ENCODE measurements at places on chromosomes 3 and 15. TPM values are rescaled to one million over a fixed set of nuclear protein-coding genes. Genes with fewer than 3 reads are reported as not detected.

C2CD4A gene
- total RNA-seq: not detected

FBXO40 gene
- not detected for total RNA-seq

ZNF860 gene
- 1.0 TPM for total RNA-seq

CP gene
- total RNA-seq: 0.33 TPM

TM4SF4 gene
- 0.15 TPM for total RNA-seq

AP3B2 gene
- 0.15 TPM for total RNA-seq

WNT5A gene
- 3.6 TPM for total RNA-seq

TTLL13 gene
- total RNA-seq: not detected

ZNF80 gene
- total RNA-seq: not detected

COLQ gene
- total RNA-seq: 0.66 TPM

CATSPER2 gene
- 0.50 TPM for total RNA-seq

RBPMS2 gene
- total RNA-seq: not detected

CILP gene
- 0.29 TPM for total RNA-seq

TM4SF18 gene
- 0.44 TPM for total RNA-seq

CCR2 gene
- total RNA-seq: not detected

CCDC80 gene
- 386 TPM for total RNA-seq

TBCCD1 gene
- 14.8 TPM for total RNA-seq

CPNE9 gene
- total RNA-seq: not detected

LSG1 gene
- 32.3 TPM for total RNA-seq

LRTM1 gene
- not detected for total RNA-seq

SI gene
- not detected for total RNA-seq

RARRES1 gene
- 232 TPM for total RNA-seq

AMT gene
- total RNA-seq: 1.2 TPM

LARP6 gene
- 69.6 TPM for total RNA-seq

RNF111 gene
- total RNA-seq: 20.7 TPM

SCN11A gene
- under 0.01 TPM for total RNA-seq
